WERI-Rb-1 (cell line): ENCODE measurements at places on chromosomes 7 and 10.

GRCh38 chr7:95501261-95501832 is 15.6 kb downstream of the ASB4 start:
- DNase-seq, result no peak

- no peak for DNase-seq
Measured at GRCh38 chr10:13221572-13221971, 12.6 kb downstream of the UCMA start.

GRCh38 chr10:103617602-103618385 is 124.3 kb downstream of the NEURL1 start:
- no peak for DNase-seq

GRCh38 chr10:131942455-131942854 is 39.3 kb downstream of the BNIP3 start:
- no peak for DNase-seq

GRCh38 chr7:103560136-103560535 is 114.1 kb upstream of the SLC26A5 start:
- no peak for DNase-seq

DNA sequence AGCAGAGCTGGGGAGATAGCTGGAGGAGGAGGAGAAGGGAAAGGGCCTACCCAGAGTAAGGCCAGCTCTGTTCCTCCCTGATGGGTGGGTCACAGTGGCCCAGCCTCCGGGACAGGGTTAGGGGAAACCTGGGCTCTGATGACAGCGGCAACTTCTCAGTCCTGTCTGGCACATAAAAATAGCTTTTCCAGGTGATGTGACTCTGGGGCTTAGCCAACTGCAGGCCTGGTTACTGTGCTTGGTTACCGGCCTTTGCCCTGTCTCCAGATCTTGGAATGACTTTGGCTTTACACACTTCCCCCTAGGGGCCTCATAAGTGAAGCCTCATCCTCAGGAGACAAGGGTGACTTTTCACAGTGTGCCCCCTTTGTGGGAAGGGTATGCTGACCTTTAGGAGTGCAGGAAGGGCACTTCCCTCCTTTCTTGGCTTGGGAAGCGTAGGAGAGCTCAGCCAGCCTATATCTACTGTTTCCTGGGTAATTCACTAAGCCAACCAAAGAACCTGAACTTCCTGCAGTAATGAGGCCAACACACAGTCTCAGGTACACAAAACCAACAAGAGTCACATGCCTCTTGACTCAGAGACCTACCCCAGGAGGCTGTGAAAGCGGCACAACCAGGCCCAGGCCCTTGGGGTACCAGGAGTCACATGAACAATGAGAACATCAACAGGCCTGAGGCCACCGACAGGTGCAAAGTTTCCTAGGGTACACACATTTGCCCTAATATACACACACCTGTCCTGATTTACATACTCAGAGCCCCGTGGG is 11.7 kb upstream of the HILPDA start:
- DNase-seq, result no peak

DNA sequence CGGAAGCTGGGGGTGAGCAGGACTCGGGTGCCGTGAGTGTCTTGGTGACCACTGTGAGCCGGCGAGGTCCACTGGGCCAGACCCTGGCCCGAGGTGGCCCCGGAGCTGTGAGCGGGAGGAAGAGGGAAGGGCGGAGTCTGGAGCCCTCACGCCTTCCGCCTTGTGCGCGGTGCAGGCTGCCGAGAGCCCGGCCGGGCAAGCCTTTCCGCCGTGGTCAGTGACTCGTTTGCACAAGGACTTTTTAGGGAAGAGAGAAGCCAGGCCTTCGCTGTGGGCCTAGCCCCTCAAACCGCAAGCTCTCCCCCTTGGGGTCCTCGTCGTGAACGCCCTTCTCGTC is 40.9 kb upstream of the ZNF32 start:
- DNase-seq, result peak; percentile 35

- no peak for DNase-seq
Measured at GRCh38 chr7:7696458-7697119, 21.8 kb downstream of the RPA3 start.

DNA sequence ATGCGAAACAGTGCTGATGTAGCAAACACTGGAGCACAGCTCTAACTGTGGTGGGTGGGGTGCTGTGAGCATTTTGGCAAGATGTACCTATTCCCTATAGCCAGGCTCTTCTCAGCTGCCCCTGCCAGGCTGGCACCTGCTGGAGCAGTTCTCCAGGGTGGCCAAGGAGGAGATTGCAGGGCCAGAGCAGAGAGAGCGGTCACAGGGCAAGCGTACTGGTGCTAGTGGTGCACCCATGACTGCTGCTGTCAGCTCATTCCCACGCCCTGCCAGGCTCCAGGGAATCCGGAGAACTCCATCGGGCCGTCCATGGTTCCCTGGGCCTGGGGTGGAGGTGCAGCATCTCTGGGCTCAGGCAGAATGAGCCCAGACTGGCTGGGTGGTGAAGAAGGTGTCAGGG is 2.1 kb downstream of the COL13A1 start:
- DNase-seq, result no peak

- DNase-seq, result peak; percentile 9
Measured at GRCh38 chr7:46390042-46390441, 469.0 kb upstream of the IGFBP3 start.

DNA sequence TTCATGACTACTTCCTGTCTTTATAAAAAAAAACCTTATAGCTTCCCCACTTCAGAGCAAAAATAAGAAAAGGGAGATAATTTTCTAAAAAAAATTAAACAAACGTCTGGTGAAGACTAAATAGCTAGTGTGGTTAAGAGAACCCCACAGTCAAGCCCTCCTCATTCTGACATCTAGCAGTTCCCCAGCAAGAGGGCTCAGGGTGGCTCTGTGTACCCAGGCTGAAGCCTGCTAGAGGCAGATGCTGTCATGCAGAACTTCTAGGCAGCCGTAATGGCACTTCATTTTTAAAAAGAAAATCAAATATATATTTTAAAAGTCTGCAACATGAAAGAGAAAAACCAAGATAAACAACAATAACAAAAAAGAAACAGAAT is 223.1 kb upstream of the KLF14 start:
- no peak for DNase-seq

DNA sequence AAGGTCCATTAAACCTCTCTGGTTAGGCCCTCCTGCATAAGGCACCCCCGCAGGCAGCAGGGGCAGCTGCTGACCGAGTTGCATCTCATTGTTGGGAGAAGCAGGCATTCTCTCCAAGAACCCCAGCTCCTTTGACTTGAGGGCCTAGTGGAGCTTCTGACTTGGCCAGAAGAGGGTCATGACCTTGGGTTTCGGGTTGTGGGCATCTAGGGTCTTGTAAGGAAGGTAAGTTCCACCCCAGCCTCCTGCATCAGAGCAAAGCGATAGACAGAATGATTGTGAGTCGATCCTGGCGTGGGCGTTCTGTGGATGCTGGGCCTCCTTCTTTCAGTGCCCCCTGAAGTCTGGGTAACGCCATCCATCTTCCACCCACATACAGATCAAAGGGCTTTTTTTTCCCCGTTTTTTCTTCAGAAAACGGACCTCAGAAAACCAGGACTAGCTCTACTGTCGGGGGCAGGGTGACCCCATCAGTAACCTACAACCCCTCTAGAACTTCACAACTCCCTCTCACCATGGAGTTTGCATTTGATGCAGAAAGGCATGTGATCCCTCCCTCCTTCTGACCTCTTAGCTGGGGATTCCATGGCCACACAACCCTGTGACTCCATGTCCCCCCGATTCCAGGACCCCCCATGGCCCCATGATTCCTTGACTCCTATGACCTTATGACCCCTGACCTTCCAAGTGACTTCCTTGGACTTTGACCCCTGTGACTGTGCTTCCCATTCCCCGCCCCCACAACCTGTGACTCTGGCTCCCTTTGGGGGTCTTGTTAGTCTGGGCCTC is 3.0 kb downstream of the SEMA4G start:
- DNase-seq, result no peak

DNA sequence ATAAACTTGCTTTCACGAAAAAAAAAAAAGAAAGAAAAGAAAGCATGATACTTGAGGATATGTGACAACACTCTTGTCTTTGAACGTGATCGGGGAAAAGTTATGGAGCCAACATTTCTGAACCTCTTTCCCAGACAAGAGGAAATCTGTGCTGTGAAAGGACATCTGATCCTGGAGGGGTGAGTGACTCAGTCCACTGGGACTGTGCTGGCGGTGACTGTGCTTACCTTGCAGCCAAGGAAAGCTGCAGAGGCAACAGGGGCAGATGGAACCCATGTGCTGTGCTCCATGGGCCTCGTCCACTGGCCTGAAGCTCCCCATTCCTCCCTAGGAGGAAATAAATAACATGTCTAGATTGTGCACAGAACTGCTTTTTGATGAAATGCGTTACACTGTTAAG is 116.5 kb upstream of the RAB11FIP2 start:
- no peak for DNase-seq

DNA sequence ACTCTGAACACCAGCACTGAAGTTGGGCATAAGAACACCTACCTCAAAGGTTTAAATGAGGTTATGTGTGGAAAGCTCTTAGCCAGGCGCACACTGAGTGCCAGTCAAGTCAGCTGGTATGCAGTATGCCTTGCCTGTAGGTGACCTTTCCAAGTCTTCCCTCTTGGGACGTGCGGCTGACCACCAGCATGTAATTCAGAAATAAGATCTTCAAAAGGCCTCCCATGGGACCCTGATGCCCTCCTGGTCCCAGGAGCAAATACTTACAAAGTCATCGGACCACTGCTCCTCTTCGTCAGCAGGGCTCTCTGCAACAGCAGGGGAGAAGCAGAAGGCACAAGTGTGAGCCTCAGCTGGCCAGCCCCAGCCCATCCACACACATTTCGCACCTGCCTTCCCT is 40.8 kb downstream of the BLNK start:
- DNase-seq, result no peak

GRCh38 chr7:88001744-88002530 is 67.9 kb downstream of the ADAM22 start:
- no peak for DNase-seq

DNA sequence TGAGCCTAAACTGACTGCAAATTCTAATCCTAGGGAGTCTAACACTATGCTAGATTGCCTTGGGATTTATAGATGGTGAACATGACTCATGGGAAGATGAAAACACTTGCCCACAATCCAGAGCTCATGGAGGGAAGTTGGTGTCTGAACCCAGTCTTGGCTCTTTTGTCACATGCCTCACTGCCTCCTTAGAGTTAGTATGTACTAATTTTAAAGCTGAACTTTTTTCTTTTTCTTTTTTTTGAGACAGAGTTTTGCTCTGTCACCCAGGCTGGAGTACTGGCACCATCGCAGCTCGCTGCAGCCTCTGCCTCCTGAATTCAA is 14.4 kb downstream of the MRPL32 start:
- no peak for DNase-seq

DNA sequence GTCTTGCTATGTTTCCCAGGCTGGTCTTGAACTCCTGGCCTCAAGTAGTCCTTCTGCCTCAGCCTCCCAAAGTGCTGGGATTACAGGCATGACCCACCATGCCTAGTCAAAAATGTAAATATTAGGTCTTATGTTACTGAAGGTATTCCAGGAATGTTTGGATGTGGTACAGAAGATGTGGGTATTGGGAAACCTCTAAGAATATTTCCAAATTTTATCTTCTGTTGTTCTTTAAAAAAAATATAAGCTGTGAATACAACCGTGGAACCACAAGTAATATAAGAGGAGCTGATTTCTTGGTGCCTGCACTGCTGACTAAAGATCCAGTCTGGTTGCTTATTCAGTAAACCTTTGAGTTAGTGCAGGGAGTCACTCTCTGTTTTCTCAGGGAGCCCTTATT is 178.3 kb downstream of the AUTS2 start:
- no peak for DNase-seq

DNA sequence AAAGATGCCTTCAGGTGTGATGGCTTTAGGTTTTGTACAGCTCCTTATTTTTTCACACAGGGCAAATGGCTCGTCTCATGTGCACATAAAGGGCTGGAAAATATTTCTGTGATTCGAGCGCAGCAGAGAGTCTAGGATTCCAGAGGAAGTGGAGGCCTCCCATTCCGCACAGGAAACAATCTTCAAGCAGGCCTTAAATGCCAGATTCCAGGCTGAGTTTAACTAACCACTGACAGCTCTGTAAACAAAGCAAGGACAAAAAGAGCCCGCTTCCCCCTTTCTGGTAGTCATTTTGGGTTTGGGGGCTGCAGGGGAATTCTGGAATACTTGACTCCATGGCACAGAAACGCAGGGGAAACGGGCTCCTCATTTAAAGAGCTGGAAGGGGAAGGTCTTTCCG is 87.2 kb downstream of the CALD1 start:
- DNase-seq, result no peak

GRCh38 chr10:12396567-12396966 is 47.2 kb downstream of the CAMK1D start:
- peak; percentile 83 for DNase-seq

DNA sequence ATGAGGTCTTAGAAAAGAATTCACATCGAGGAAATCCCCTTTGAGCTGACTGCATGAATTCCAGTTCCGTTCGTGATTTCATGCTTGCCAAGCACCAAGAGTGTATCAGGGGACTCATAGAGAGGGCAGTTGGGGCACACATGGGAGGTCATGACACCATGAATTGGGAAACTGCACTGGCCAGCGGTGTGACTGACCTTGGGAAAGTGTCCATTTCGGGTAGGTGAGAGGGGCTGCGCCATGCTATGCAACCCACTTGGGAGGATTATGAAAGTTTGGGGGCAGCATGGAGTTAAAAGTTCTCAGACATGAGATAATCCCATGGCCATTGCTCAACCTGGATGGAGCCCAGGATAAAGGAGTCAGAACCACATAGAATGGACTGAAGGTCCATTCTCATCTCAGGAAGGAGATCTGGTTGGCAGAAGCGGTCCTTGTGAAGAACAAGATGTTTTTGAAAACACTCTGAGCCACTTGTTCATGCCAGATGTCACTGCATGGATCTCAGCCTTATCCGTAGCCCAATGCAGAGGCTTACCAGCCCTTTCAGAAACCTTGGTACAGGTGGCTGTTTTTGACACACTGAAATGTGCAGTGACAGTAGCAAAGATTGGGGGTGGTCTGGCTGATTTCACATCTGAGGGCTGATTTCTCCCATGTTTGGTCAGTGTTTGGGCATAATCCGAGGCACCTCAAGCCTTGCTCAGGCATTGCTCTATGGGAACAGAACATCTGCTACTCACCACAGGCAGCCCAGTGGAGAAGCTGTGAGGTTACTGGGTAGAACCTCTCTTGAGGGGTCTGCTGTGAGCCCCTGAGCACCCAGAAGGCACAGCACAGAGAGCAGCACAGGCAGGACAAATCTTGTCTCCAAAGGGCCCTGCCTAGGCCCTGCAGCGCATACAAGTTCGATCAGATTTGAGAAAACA is 252.3 kb downstream of the CXCL12 start:
- DNase-seq, result no peak

DNA sequence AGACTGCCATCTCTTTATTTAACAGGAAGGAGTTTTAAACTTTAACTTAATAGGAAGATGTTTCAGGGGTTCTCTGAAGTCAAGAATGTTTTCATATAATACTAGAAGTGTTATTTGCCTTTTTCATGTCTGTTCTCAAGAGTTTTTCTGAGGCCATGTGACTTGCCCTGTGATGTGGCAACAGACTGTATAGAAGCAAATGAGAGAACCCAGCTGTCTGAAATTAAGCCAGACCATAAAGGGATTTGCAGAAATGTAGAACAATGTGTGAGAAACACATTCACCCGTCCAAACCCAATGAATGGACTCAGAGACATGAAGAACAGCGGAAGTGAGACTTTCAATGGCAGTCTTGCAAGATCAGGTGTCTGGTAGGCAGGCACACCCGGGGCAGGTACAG is 23.8 kb downstream of the MAPK8 start:
- DNase-seq, result no peak

GRCh38 chr7:148031811-148032210 is 558.8 kb upstream of the C7orf33 start:
- peak; percentile 90 for DNase-seq
